Dermis blood vessel endothelial cell (primary cell): ENCODE measurements at places on chromosomes 12 and 14. TPM values are rescaled to one million over a fixed set of nuclear protein-coding genes. Genes with fewer than 3 reads are reported as not detected.

The PPP1R1A gene
- 0.17 TPM in 1 of 2 replicates, not detected in the other for total RNA-seq

The RND1 gene
- 3.4 and 10.9 TPM in 2 replicates for total RNA-seq

The IL31 gene
- not detected in 2 replicates for total RNA-seq

The RDH5 gene
- 0.74 and 2.2 TPM in 2 replicates for total RNA-seq

The FGF23 gene
- not detected in 2 replicates for total RNA-seq

The GZMH gene
- not detected in 2 replicates for total RNA-seq

DNA sequence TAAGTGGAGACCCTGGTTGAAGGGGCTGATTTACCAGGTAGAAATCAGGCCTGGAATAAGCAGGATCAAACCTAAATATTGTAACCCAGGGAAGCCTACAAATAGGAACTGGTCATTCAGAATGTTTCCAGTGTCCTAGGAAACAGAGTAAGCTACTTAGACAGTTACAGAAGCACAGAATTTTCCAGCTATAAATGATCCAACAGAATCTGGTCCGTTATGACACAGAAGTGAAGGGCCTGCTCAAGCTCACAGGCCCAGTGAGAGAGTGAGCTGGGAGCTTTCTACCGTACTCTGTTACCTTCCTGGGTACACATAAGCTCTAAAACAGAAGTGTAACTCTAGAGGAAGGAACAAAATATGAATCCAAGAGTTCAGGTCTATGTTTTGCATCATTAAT lies 119.1 kb downstream of the TTC7B start:
- DNase-seq: no peak

GRCh38 chr12:114924946-114925475 lies 241.0 kb upstream of the TBX3 start:
- no peak for DNase-seq

GRCh38 chr12:6784296-6784695 lies 5.0 kb upstream of the CD4 start:
- no peak for DNase-seq

GRCh38 chr12:89907659-89908058 lies 199.0 kb upstream of the ATP2B1 start:
- no peak for DNase-seq

DNA sequence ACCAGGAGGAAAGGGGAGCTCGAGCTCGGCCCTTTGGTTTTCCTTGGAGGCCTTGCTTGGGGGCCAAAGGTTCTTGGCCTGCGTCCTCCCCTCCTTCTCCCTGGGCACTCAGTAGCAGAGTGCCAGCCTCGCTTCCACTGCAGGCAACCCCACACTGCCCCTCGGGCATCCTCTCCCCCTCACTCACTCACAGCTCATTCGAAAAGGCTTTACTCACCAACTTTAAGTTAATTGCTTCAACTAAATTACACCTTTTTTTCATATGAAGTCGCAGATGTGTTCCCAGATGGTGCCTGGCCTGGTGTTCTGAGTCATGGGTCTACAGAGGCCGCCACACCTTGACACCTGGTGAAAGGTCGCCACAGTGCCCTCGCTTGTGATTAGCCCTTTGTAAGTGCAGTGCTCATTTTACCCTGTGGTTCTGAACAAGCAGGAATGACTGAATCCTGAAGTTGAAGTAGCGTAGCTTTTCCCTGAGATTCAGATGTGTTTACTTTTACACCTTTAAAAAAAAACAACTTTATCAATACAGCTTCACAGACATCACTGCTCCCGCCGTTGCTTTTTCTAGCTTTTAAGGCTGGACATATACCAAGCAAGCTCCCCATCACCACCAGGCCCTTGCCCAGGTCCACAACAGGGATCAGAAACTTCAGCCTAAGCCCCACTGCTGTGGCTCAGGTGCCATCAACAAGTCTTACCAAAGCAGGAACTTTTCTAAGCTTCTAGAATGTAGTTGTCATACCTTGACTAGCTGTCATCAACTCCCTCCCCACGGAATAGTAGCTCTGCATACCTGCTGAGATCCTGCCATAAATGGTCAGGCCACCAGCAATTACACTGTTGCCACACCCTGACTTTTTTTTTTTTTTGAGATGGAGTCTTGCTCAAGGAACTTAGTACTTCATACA lies 20.3 kb upstream of the ADIPOR2 start:
- no peak for DNase-seq

DNA sequence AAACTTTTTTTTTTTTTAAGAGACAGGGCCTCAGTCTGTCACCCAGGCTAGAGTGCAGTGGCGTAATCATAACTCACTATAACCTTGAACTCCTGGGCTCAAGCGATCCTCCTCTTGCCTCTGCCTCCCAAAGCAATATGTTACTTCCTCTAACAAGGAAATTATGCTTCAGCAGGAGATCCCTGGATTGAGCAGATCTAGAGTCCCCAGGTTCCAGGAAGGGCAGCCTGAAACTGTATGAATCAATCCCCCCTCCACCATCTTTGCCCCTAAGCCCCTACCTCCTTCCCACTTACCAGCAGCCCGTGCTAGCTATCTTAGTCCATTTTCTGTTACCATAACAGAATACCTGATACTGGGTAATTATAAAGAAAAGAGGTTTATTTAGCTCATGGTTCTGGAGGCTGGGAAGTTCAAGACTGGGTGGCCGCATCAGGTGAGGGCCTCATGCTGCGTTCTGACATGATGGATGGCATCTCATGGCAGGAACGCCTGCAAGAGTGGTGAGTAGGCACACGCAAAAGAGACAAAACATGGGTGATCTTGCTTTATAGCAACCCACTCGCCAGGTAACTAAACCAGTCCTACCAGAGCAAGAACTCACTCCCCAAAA lies 5.0 kb downstream of the TAMALIN start:
- no peak for DNase-seq

DNA sequence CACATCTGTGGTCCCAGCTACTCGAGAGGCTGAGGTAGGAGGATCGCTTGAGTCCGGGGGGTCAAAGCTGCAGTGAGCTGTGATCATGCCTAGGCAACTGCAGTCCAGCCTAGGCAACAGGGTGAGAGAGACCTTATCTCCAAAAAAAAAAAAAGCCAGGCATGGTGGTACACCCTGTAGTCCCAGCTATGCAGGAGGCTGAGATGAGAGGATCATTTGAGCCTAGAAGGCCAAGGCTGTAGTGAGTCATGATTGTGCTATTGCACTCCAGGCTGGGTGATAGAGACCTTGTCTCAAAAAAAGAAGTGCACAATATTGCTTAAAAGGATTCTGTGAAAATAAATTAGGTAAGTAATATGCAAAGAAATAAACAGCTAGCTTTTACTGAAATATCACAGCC lies 17.0 kb downstream of the NAA25 start:
- no peak for DNase-seq

- DNase-seq: no peak
These were observed 8.3 kb upstream of the HVCN1 start for GRCh38 chr12:110697236-110697635.

GRCh38 chr12:132561427-132562156 lies 48.8 kb downstream of the LRCOL1 start:
- DNase-seq: peak; percentile 32

DNA sequence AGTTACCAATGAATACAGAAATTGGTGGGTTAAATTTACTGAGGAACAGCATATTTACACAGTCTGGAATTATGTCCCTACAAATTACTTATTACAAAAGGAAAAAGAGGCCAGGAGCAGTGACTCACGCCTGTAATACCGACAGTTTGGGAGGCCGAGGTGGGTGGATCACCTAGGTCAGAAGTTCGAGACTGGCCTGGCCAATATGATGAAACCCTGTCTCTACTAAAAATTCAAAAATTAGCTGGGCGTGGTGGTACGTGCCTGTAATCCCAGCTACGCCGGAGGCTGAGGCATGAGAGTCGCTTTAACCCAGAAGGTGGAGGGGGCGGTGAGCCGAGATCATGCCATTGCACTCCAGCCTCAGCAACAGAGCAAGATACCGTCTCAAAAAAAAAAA lies 52.6 kb downstream of the HECTD1 start:
- no peak for DNase-seq
